Melanocyte of skin (primary cell): ENCODE measurements at places on chromosomes 11 and 22. TPM values are rescaled to one million over a fixed set of nuclear protein-coding genes. Genes with fewer than 3 reads are reported as not detected.

The CLTCL1 gene
- total RNA-seq, result 3.0 and 4.9 TPM in 2 replicates

The ATG2A gene
- total RNA-seq, result 35.3 and 58.5 TPM in 2 replicates

The ZMAT5 gene
- total RNA-seq, result 14.7 and 19.3 TPM in 2 replicates

The NXPE4 gene
- total RNA-seq, result not detected in 2 replicates

The CSF2RB gene
- total RNA-seq, result under 0.01 TPM in 1 of 2 replicates, not detected in the other

The SCGB1C1 gene
- not detected in 2 replicates for total RNA-seq

The EXPH5 gene
- under 0.01 and 0.36 TPM in 2 replicates for total RNA-seq

The DEFB131B gene
- not detected in 2 replicates for total RNA-seq

The POTEH gene
- not detected in 2 replicates for total RNA-seq
